ENCODE measurements at places on chromosomes 1 and 21.

- no peak for DNase-seq
Observed at GRCh38 chr1:198121056-198121826, 35.6 kb upstream of the NEK7 start.

- DNase-seq, result no peak
Observed at GRCh38 chr1:42145389-42145716, 7.9 kb upstream of the GUCA2B start.

- no peak for DNase-seq
Observed at GRCh38 chr21:35198565-35198964, 149.5 kb upstream of the RUNX1 start.

DNA sequence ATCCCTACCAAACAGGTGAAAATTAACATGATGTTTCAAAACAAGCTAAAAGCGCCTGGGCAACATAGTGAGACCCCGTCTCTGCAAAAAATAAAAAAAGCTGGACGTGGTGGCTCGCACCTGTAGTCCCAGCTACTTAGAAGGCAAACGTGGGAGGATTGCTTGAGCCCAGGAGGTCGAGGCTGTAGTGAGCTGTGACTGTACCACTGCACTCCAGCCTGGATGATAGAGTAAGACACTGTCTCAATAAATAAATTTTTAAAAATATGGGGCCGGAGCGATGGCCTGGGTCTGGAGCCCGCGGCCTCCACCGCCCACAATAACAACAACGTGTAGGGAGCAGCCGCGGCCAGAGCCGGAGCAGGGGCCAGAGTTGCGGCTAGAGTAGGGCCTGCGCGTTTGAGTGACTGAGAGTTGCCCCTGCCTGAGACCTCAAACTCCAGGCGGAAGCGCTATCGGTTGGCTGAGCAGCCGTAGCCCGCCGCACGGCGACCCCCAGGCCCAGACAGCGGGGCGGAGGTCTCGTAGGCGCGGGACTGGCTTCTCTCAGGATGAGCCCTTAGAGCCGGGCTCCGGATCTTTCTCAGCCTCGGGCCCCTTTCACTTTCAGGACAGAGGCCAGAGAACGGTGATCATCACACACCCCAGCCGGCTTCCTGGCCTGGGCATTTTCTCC, 41.4 kb downstream of the ZMYM1 start:
- DNase-seq, result no peak

DNA sequence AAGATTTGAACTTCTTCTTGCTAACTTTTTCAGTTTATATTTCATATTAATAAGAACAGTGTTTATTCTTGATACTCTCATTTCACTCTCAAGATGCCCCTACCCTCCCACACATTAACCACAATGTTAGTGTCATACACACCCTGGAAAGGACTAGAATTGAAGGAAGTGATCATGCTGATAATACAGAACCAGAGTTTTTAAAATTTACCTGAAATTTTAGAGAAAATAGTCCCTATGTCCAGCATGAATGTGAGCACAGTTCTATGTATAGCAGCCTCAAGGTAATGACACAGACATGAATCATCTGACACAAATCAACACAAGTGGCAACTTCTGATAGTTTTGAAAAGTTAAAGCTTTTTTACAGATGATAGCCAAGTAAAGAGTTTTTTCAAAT, 26.0 kb downstream of the RGS1 start:
- no peak for DNase-seq

DNA sequence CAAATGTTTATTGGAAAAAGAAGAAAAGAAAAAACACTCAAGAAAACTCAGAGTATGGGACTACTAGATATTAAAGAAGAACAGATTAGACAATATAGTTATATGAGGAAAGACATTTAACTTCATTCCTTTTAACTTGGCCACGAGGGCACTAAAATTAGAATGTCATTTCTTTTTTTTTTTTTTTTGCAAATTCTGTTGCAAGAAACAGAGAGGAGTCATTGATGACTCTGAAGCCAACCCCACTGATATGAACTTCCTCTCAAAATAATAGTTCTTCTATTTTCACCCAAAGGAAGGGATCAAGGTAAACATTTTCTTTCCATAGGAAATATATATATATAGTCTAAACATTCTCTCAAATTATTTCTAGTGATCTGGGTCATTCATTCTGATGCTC, 24.6 kb upstream of the PEX19 start:
- no peak for DNase-seq

- no peak for DNase-seq
Observed at GRCh38 chr1:109298666-109299557, 7.9 kb downstream of the MYBPHL start.

DNA sequence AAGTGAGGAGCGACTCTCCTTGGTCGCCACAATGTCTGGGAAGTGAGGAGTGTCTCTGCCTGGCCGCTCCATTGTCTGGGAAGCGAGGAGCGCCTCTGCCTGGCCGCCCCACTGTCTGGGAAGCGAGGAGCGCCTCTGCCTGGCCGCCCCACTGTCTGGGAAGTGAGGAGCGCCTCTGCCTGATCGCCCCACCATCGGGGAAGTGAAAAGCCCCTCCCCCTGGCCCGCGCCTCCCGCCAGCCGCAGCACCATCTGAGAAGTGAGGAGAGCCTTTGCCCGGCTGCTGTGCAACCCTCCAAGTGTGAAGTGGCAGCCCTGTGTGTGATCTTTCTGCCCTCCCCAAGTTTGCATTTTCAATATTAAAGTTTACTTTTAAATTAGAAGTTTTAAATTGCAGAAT, 95.0 kb upstream of the PPP2R5A start:
- DNase-seq, result no peak

GRCh38 chr1:68322837-68323687, 90.7 kb upstream of the WLS start:
- no peak for DNase-seq

DNA sequence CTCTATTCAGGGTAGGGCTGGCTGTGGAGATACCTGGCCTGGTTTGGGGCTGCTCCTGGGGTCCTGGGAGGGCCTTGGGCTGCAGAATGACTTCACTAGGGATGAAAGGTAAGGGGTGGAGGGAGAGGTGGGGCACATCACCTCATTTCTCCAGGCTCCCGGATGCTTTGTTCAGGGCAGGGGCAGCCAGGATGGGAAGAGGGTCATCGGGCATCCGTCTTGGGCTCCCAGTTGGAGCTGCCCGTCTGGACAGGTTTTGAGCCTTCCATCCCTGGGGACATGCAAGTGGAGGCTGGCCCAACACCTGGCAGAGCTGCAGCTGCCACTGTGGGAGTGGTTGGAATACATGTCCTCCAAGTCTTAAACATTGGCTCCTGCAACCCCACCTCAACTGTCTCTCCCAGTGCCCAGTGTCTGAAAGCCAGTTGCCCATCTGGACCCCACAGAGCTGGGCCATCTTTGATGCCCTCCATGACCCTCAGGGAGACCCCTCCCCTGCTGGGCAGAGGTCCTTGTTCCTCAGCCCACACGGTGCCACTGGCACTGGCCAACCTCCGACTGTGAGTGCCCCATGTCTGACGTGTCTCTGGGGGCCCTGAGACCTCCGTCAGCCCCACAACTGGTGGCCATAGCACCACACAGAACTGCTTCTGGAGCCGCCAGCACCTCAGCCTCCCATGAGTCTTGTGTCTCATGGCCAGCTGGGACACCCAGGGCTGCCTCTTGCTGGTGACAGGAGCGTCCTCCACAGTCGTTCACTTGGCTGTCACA, 52.8 kb downstream of the TRIM11 start:
- no peak for DNase-seq

- no peak for DNase-seq
Observed at GRCh38 chr1:100348549-100349144, 3.7 kb upstream of the CDC14A start.

DNA sequence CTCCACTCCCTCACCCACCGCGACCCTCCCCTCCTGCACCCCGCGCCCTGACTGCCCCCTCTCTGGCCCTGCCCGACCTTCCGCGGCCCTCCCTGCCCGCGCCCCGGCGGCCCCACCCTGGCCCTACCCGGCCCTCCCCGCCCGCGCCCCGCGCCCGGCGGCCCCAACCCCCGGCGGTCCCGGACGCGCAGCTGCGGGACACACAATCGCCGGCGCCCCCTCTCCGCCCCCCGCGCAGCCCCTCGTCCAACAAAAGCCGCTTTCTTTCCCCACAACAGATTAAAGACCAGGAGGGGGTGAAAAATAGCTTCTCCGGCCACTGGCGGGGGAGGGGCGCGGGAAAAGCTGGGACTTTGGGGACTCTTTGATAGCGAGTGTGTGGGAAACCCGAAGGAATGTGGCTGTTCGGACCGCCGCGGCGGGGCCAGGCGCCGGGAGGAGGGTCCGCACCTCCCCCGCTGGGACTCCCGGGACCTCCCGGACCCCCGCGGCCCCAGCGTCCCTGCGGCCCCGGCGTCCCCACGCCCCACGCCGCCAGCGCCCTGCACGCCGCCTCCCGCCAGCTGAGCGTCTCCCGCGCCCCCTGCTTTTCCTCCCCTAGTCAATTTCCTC, 8.8 kb upstream of the ID3 start:
- DNase-seq, result no peak

GRCh38 chr1:18229625-18230024, 122.0 kb downstream of the IGSF21 start:
- no peak for DNase-seq

DNA sequence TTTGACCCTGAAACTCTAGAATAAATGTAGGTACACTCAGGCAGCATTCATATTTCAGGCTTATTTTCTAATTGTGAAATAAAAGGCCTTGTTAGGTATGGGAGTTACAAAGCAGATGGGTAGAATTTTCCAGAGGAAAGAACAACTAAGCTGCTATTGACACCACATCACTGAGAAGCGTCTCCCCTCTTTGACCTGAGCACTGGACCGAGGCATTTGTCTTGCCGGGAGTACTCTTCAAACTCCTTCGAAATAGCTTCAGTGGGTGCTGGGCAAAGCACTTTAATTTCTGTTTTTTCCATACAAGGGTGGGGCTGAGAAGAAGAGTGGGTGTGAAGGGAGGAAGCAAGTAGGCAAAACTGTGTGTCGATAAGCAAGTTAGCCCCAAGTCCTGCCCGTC, 36.4 kb downstream of the ABCA4 start:
- DNase-seq, result no peak
